ENCODE measurements at places on chromosomes 3 and 15.

- DNase-seq, result peak; percentile 39
These were observed 15.3 kb upstream of the FANCD2 start for GRCh38 chr3:10010878-10011465.

GRCh38 chr3:46187341-46187700 lies 20.8 kb downstream of the CCR1 start:
- DNase-seq, result no peak

DNA sequence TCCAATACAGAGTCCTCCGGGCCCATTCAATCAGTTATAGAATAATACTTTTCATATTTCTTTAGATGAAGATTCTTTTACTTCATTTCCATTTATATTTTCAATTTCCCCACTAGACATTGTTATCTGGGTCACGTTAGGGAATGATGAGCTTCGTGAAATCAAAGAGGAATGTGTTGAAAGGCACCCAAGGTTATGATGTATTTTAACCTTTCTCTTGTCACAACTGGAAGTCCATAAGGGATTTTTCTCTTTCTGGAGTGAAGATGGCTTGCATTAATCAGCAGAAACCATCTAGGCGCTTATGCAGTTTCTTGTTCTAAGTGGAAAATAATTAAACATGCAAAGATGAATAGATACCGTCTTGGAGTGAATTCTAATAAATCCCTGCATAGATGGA lies 180.5 kb downstream of the FEZF2 start:
- DNase-seq, result no peak

DNA sequence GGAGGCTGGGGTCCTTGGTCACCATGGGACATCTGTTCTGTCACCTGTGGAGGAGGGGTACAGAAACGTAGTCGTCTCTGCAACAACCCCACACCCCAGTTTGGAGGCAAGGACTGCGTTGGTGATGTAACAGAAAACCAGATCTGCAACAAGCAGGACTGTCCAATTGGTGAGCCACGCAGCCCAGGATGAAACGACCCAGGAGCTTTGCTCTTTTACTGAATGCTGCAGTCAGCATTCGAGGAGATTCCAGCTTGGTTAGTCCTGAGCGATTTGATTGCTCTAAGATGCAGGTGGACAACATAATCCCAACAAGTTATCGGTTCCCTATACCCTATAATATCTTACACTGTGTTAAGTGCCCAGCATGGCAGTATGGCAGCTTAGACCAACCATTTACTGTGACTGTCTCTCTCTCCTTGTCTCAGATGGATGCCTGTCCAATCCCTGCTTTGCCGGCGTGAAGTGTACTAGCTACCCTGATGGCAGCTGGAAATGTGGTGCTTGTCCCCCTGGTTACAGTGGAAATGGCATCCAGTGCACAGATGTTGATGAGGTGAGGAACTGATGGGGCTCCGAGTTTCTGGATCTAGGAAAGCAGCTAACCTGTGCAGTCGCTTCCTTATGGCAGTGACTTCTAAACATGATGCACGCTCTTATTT lies 7.8 kb downstream of the THBS1 start:
- no peak for DNase-seq

- no peak for DNase-seq
These were observed 255.4 kb upstream of the ARPP21 start for GRCh38 chr3:35383719-35384555.

DNA sequence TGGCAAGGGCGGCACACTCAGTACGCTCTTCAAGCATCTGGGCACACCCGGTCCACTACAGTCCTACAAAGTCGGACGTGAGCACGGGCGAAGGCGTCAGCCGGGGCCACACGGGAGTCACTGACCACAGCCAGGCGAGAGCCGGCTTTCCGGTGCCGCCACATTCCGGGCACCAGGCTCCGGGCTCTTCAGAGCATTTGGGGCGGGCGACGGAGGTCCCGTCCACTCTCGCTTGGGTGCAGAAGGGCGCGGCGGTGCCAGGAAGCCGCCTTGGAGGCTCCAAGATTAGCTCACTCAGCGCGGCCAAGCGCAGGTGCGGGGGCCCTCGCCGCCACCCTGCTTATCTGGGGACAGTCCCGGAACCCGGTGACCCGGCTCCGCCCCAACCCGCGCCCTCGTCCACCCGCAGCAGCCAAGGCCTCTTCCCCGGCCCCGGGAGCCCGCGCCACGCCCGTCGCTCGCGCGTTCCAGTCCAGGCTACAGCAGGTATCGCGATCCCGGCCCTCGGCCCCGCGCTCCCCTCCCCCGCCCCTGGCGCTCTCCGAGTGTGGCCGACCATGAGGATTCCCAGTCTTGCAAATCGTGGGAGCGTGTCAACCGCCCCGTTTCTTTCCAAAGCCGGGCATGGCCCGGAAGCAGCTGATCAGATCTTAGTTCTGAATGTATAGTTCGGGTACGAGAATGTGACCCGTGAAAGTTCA lies at the start of gene ADPRH:
Gene ADPRH, plus strand, starts transcription at position 127 of the 701 bp plus-strand sequence. CDS start 2,678 bp downstream, outside the sequence.
- no peak for DNase-seq

GRCh38 chr15:22939652-22940061 lies 40.5 kb downstream of the CYFIP1 start:
- DNase-seq, result no peak

DNA sequence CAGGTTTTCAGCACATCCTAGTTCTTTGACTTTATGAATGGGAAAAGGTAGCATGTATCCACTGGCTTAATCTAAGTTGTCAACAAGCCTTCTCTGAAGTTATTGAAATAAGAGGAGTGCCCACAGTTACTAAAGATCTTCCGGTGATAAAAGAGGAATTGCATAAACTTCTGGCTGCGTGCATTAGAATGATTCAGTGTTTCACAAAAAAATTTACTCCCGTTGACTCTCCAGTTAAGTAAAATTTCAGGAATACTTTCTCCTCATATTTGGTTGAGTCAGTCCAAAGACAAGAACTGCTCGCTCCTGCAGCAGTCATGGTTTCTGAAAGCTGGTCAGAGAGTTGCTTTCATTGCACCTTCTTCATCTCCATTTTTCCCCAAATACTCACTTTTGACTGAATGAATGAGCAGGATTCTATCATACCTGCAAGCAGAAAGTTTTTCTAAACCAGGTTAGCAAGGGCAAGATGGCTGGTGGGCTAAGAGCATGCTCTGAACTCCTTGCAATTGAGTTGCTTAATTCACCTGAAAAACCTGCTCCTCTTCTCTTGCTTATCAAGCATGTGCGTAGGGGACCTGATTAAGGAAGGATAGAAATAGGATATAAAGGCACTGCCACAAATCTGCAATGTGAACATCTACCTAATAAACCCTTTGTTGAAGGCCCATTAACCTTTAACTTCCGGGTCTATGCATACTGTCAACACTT lies 64.2 kb upstream of the TIMP4 start:
- DNase-seq, result no peak

GRCh38 chr15:59237924-59238331 lies 31.3 kb downstream of the LDHAL6B start:
- DNase-seq, result no peak

DNA sequence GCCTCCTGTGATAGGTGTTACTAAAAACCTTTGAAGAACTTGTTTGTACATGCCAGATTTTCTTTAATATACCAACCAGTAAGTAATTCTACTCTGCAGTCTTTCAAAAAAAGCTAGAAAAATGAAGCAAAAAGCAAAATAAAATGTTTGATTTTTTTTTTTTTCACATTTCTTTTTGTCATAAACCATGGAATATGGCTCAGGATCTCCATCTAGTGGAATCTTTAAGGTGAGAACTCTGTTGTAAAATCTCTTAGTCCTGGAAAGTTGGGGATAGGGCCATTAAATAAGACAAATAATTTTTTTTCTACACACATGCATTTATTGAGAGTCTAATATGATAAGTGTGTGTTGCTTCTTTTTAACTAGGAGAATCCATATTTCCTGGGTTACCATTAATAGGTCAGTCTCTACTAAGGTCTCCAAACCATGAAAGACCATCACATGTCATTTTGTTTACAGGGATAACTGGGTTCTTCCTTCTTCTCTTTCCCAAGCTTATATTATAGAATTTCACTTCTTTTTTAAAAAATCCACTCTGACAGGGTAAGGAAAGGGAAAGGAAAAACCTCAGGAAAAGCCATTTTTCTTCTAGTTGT lies 84.6 kb downstream of the SLC9A9 start:
- DNase-seq, result no peak

- DNase-seq, result no peak
These were observed 785 bp upstream of the IFT57 start for GRCh38 chr3:108222853-108223565.

DNA sequence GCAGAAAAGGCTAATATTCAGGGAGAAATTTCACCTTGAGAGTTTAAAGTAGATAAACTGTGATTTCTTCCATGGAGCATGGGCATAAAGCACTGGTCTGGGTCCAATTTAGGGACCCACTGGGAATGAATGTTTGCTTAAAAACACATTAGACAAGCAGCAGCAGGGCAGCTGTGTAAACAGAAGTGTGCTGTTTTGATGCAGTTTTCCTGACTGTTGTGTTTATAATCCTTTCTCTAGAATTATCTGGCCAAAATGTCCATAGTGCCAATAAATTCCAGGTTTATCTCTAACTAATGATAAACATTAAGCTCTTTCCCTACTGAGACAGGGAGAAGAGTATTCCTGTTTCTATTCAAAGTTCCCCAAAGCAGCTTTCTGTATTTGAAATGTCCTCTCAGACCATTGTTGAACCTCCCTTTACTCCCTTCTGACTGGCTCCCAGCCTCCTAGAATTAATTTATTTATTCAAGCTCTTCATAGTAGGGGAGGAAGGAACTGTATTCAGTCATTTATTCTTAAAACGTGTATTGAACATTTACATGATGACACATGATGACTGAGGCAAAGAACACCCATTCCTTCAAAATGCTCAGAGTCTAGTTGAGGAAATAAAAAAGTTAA lies 7.0 kb upstream of the TM4SF18 start:
- DNase-seq, result no peak

DNA sequence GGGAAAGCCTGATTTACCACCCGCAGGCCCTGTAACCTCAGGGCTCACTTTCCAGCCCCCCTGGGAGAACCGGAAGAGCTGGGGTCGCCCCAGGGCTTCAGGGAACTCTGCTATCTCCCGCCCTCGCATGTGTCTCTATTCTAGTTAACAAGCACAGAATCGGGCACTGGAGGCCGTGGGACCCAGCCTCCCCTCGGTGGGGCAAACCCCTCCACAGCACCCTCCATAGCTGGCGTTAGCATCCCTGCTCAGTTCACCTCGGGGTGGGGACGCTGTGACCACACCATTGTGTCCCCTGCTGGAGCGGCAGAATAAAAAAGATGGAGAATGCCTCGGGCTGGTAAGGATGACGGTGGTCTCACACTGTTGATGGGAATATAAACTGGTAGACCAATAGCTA lies 3.5 kb upstream of the LRRC15 start:
- DNase-seq, result no peak

GRCh38 chr15:48435321-48435720 lies 104.1 kb downstream of the DUT start:
- DNase-seq, result no peak

DNA sequence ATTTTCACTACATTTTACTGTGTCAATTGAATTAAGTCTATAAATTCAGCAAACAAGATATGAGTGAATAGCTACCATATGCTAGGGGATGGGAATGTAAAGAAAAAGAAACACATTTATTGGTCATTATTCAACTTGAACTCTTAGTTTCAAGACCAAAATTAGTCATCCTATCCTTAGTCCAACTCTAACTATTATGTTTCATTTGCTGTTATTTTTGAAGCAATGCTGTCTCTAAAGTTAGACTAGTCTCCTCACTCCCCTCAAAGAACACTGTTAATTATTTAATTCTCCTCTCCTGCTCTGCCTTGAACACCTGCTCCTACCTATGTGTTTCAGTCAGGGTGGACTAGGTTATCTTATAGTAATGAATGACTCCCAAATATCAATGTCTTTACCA lies 920.9 kb downstream of the TUSC7 start:
- no peak for DNase-seq

GRCh38 chr15:60477916-60478565 lies 901 bp downstream of the ICE2 start:
- DNase-seq, result no peak

- DNase-seq, result no peak
These were observed 222.0 kb upstream of the GAP43 start for GRCh38 chr3:115401298-115401697.

All from cortex of kidney (tissue), 1 donor.